Stimulated activated CD8-positive, alpha-beta memory T cell treated with anti-CD3 and anti-CD28 coated beads, Interleukin-15, amount 100 ng/mL, for 1 hour (primary cell): ENCODE measurements at places on chromosomes 1 and 21.

DNA sequence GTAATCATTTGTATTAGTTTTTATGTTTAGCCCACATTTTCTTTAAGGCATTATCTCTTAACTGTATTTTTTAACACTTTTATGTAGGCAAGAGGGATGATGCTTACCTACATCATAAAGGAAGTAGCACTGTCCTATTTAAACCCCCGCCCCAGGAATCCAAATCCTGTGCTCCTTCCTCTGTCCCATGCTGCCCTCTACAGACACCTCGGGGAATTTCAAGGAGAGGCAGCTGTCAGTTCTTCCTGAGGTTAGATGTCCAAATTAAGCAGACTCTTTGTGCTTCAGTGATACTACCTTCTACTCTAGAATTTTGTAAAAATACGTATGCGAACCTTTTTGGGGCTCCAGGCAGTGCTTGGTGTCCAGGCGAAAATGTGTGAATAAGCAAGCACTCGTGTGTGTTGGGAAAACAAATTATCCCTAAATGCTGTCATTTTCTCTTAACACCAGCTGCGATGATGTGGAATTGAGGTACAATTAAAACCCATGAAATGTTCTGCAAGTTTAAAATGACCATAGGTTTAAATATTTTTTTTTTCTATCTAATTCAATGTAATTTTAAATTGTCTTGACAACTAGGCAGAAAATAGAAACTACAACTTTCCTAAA is 19.2 kb downstream of the CRCT1 start:
- DNase-seq: no peak

- DNase-seq: peak; percentile 20
Measured at GRCh38 chr1:223716302-223716862, 4.0 kb downstream of the CAPN2 start.

DNA sequence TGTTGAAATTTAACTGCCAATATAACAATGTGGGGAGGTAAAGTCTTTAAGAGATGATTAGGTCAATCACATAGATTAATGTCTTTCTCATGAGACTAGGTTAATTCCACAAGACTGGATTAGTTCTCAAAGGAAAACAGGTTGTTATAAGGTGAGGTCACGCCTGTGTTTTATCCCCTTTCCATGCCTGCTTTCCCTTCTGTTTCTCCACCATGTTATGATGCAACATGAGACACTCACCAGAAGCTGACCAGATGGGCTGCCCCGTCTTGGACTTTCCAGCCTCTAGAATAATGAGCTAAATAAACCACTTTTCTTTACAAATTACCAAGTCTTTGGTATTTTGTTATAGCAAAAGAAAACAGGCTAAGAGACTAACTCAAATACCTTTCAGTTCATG is 70.8 kb downstream of the DDAH1 start:
- DNase-seq: no peak

- no peak for DNase-seq
Measured at GRCh38 chr1:22259551-22260282, 116.8 kb upstream of the WNT4 start.

DNA sequence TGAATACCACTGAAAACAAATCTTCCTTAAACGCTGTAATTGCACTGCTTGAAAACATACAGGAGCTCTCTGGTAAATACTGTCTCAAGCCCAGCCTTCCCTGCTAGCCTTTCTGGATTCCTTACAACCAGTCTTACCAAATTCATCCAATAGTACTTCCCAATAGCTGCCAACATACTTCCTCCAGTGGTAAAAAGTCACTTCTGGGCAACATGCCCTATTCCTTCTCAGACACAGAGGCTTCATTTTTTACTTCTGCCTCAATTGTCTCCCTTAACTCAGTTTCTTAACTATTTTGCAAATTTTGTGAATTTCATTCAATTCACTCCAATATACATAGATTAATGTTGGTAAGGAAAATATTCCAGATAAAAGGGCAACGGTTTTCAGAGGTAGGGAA is 166.3 kb downstream of the TBX15 start:
- no peak for DNase-seq

DNA sequence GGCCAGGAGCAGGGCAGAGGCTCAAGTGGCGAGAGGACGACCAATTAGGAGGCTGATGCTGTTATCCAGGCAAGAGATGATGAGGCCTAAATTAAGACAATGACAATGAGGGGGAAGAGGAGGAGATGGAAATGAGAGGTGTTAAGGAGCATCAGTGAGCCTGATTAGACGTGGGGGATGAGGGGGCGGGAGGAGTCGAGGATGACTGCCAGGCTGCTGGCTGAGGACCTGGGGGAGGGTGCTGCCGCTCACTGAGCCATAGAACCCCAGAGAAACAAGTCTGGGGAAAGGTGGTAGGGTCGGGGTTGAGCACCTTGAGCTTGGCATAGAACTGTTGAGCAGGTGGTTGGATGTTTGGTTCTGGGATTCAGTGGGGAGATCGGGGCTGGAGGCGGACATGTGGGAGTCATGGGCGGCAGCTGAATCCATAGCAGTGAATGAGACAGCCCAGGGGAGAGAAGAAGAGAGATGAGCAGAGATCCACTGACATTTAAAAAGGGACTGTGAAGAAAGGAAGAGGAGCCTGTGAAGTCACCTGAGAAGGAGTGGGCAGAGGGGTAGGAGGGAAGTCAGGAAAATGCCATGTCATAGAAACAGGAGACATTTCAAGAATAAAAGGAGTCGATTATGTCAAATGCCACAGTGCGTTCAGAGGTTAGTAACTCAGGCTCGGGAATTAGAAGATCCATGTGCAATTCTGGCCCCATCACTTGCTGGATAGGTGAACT is 28.5 kb downstream of the DLGAP3 start:
- no peak for DNase-seq

GRCh38 chr1:175319912-175320230 is 127.3 kb upstream of the KIAA0040 start:
- no peak for DNase-seq

- no peak for DNase-seq
Measured at GRCh38 chr1:96080925-96081324, 640.7 kb upstream of the PTBP2 start.

DNA sequence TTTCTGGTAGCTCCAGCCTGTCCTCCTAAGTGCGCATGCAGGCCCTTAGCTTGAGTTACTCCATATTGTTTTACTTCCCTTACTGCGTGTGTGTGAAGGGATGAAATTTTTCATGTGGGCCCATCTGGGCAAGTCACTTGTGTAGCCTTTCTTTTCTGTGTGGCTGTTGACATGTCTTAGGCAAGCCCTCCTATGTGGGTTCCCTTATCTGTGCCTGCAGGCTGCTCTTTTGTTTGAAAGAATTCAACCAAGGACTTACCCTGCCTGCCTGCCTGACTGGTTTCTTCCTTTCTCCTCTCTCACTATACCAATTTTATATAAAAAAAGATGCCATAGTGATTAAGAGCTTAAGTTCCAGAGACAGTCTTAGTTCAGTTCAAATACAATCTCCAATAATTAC is 249.3 kb downstream of the ATG4C start:
- DNase-seq: no peak

DNA sequence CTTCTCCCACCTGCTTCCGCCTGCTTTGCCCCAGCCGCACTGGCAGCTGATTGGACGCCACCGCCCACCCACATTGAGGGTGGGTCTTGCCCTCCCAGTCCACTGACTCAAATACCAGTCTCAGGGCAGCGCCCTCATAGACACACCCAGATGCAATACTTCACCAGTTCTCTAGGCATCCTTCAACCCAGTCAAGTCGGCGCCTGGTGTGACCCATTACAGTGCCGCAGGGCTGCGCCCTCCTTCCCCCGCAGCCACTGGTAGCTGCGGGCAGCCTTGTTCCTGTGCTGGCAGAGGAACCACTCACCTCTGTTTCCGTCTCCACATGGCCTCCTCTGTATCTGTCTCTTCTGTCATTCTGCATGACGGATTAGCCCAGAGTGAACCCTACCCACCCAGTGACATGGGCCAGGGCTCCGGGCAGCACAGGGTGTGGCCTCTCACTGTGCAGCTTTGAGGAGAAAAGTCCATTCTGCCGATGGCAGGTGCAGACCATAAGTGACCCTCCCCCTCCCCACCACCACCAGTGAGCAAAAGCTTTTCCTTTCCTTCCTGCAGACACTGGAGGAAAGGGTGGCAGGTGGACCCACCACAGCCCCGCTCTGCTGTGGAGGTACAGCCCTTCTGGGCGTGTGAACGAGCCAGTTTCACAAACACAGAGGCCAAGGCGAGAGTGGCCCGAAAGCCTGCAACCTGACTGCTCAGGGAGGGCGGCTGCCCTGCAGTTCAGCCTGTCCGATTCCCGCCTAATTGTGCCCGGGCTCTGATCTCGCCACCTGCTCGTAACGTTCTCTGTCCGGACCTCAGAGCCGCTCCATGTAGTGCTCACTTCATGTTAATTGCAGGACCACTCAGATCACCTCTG is 57.1 kb downstream of the FAAP20 start:
- DNase-seq: no peak

- no peak for DNase-seq
Measured at GRCh38 chr1:226487921-226488320, 60.6 kb upstream of the STUM start.

GRCh38 chr1:56095696-56096665 is 483.4 kb downstream of the PLPP3 start:
- no peak for DNase-seq

DNA sequence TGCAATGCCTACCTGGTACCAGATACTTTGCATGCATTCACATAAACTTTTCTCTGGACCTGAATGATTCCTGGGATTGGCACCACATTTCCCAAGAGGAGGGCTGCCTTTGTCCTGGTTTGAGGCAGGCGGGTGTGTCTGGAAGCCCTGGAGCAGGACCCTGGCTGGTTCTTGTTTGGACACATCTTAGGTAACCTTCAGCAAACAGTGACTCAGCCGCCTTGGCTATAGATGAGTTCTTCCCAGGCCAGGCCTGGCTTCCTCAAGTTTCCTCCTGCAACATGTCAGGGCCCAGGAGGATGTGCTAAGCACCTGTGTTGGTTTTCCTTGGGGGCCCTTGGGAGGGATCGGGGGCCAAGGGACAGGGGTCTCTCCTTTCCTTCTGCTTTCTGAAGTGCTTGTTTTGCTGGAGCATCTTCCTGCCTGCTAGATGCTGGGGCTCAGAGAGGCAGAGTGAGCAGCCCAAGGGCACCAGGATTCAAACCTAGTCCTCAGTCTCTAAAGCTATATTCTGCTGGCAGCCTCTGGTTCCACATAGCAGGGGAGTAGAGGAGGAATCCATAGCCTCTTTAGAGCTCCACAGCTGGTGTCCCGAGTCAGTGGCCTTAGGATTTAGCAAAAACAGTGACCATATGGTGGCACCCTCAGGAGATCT is 38.2 kb downstream of the PAX7 start:
- no peak for DNase-seq

DNA sequence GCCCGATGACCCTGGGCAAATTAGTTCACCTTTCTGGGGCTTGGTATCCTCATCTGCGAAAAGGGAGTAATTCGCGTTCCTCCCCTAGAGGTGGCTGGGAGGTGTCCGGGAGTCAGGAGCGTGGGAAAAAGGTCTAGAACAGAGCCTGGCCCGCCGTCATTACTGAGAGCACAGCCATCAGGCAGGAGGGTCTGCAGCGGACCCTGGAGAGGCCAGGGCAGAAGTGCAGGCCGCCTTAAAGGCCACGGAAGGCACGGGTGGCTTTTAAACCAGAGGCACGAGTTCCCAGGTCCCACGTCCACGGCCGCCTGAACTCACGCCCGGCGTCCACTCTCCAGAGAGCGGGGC is 850 bp downstream of the PANK4 start:
- no peak for DNase-seq

- no peak for DNase-seq
Measured at GRCh38 chr1:66395202-66396061, 138.5 kb upstream of the SGIP1 start.
